ENCODE measurements at places on chromosomes 4 and X.

- DNase-seq = no peak
Measured at GRCh38 chrX:19760345-19760744, 127.1 kb downstream of the SH3KBP1 start.

- no peak for DNase-seq
Measured at GRCh38 chr4:31104577-31104976, 384.4 kb downstream of the PCDH7 start.

DNA sequence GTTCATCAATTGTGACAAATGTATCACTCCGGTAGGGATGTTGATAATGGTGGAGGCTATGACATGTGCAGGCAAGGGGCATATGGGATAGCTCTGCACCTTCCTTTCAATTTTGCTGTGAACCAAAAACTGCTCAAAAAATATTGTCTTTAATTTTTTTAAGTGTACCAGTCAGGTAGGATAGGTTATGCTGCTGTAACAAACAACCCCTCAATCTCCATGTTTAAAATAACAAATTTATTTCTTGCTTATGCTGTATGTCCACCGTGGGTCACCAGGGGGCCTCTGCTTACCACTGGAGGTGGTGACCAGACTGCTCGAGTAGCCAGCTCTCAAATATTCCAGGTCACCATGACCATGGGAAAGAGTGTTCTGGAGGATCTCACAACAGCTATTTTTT is 23.4 kb upstream of the MSX1 start:
- DNase-seq = no peak

DNA sequence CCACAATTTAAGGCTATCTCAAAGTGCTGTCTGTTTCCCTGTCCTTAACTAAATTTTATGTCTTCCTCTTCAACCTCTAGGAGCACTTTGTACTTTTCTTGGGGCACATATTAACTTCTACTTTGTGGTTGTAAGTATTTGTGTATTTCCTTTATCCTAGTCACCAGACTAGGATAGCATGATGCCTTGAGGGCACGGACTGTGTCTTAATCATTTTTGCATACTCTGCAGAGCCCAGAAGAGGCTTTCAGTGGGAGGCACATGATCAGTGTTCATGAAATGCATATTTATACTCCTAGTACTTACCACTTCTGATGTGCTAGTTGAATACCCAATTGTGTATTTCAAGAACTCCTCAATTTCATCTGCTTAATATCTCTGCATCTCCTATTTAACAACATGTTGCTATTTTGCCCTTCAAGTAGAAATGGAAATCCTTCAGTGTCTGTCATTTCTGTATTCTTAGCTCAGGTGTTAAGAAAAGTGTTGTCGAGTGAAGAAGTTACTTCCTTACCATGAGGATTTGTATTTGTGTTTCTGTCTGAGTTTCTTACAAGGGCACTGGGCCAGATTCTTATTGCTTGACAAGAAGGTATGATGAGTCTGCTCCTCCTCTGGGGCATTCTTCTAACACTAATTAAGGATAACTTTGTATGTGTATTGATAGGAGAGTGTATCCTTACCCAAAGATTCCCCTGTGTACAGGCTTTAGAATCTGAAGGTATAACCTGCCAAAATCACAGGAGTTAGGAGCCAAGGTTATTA is 28.3 kb upstream of the PGRMC2 start:
- DNase-seq = no peak

- DNase-seq = no peak
Measured at GRCh38 chr4:60096676-60097075, 1103.5 kb upstream of the ADGRL3 start.

DNA sequence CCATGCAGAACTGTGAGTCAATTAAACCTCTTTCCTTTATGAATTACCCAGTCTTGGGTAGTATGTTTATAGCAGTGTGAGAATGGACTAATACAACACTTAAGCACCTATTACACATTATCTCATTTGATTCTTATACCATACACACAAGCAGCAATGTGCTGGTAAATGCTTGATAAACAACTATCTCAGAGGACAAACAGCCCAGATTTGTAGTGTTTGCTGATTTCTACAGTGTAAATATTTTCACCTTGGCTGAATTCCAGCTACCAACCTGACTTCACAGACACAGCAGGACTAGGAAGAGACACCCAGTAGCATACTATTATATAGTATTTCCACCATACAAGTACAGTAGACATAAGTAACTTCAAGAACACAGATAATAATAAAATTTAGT is 406.5 kb upstream of the CNKSR2 start:
- DNase-seq = no peak

DNA sequence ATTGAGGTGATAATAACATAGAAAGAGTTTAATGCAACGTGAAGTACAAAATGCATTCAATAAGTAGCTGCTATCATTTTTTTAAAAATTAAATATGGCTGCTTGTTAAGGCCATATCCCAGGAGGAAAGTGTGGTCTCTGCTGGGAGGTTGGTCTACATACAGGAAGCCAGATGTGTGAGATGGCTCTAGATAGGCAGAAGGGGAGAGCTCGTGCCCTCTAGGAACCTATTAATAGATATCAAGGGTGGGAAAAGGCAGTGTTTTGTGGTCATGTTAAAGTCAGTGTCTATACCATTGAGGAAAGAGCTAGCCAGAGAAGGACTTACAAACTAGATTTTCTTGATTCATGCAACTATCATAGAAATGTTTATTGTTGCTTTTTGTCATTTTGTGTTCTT is 140.5 kb downstream of the KLHL8 start:
- DNase-seq = no peak

- no peak for DNase-seq
Measured at GRCh38 chrX:40108162-40108958, 10.6 kb upstream of the BCOR start.

DNA sequence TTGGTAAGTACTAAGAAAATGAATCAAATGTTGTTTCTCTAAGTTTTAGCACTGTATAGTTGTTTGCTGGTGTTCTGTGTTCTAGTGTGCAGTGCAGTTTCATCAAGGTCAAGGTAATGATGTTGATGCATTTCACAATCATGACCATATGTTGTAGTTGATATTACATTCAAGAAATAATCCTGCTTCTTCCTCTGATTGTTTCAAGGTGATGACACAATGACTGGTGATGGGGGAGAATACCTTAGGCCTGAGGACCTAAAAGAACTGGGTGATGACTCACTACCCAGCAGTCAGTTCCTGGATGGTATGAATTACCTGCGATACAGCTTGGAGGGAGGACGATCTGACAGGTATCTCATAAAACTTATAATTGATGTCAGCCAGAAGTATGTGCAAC is 261.6 kb downstream of the ANK2 start:
- DNase-seq = no peak

- no peak for DNase-seq
Measured at GRCh38 chrX:120294651-120295050, 16.6 kb downstream of the TMEM255A start.

GRCh38 chr4:129077326-129077725 is 16.0 kb downstream of the SCLT1 start:
- DNase-seq = no peak

GRCh38 chrX:10902001-10902400 is 209.1 kb upstream of the HCCS start:
- peak; percentile 61 for DNase-seq

GRCh38 chrX:39152106-39152649 is 350.9 kb downstream of the MID1IP1 start:
- DNase-seq = no peak

DNA sequence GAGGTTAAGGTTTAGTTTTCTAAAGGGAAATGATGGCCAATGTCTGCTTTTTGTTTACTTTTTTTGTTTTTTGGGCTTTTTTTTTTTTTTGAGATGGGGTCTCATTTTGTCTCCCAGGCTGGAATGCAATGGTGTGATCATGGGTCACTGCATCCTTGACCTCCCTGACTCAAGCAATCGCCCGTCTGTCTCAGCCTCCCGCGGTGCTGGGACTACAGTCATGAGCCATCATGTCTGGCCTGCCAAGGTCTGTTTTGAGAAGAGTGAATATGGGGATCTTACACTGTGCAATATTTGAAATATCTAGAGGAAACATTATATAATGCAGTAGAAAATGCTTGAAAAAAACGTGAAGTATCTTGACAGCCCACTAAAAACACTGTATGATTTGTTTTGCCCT is 162.5 kb downstream of the GASK1B start:
- DNase-seq = no peak

DNA sequence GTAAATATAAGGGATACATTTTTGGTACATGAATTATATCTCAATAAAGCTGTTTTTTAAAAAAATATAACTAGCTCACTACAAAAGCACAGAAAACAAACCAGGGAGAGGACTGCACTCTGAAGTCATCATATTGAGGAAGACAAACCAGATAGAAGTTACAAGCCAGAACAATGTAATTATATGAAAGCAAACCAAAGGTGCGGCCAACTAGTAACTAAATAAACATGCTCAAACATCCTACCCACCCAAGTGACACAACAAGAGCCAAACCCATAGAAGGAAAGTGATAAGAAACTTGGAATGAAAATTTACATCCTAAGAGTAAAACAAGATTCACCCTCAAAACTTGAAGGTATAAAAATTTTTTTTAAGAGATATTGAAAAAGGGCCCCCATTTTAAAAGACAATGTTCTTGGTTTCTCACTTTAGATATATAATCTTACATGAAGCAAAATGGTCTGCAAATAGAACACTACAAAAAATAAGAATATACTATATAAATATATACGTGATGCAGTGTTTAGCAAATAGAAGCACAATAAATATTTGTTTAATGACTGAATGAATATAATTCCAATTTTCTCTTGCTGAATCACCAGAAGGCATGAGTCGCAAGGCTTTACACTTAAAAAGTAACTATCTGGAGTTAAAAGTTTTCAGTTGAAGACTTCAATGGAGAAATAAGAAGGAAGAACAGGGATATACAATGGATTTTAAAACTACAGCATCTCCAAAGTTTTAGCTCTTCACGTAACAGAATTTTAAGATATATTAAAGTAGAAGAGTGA is 4.0 kb upstream of the SH3D19 start:
- peak; percentile 16 for DNase-seq

Measured in HCEC 1CT (cell line).